ENCODE measurements at places on chromosomes 2 and 18.

DNA sequence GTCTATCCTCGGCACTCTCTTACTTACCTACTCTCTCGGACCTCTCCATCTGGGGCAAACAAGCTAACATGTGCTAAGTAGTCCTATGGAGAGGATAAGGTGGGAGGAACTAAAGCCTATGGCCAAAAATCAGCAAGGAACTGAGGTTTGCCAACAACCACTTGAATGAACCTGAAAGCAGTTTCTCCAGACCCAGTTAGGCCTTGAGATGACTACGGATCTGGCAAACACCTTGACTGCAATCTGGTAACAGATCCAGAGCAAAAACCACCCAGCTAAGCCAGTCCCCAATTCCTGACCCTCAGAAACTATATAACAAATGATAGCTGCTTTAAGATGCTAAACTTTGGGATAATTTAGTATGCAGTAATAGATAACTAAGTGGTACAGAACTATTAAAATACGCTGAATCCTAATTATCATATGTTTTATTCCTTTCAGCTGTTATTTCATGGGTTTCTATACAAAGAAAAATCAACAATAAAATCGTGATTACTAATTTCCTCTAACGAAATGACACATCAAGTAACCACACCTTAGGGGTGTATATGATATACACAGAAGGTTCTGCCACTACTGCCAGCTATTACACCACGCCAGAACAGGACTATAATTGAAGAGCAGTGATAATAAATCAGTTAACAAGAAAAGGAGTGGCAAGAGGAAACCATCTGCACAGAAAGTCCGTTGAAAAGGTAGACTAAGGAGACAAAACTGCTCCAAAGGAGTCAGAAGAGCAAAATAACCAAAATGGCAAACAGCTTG lies 3.2 kb downstream of the FARSB start:
- no peak for DNase-seq

DNA sequence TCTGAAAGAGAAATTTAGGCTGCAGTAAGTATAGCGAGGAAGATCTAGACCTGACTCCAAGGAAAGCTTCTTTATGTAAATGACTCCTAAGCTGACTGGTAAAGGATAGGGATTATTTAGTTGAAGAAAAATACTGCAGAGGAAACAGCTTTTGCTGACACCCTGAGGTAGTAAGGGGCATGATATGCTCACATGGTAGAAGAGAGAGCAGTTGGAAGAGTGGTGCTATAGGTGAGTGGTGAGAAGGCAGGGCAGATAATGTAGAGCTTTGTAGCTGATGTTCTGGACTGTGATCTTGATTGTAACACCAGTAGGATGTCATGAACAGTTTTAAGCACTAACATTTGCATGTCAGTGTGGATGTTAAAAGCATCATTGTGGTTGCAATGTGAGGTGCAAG lies 639.1 kb upstream of the SLC39A10 start:
- no peak for DNase-seq

DNA sequence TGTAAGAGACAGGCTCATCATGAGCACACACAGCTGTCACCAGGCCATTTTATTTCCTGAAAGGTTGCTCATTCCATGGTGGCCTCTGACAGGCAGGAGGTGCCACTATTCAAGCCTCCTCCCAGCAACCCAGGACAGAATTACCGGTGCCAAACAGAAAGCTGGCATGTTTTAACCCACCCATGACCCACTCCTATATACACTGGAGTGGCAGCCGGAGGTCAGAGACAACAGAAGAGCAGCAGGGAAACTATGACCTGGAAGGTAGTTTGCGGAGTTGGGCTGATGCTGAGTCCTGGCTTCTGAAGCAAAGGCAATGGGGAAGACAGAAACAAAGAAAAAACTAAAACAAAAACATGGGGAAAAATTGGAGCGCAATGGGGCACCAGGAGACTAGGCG lies 2.3 kb downstream of the RFTN2 start:
- no peak for DNase-seq

- no peak for DNase-seq
Observed at GRCh38 chr2:109375131-109375561, 238.6 kb downstream of the SEPTIN10 start.

DNA sequence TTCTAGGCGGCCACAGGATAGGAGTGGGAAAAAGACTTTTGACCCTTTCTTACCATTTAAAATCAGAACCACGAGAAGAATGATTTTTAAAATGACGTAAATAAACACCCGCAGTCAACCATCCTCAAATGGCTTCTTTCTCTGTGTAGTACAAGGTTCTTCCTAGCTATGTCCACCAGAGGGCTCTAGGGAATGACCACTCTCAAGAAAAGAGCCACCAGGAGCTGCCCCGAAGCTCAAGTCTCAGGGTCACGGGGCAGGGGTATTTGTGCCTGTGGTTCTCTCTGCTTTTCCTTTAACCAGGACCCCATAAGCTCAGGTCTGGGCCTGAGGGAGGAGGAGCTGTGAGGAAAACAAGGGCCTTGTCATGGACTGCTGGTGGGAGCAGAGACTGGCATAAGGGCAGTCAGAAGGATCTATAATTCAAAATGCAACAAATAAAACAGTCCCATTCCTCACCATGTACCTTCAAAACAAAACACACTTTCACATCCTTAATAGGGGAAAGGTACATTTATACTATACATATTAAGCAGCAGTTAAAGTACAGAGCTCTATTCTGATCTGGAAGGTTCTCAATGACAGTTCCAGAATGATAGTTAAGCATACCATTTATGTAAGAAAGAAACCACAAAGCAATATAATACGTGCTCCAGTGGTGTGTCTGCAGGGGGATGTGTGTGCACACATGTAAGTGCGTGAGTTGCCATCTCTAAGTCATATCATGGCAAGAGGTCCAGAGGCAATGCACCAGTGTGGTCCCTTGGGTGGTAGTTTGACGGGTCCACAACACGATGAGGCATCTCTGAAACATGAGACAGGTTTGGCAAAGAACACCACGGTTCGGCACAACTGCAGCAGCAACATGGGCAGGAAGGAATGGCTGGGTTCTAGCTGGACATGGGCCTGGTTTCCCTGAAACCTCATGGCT lies 18.6 kb downstream of the LYPD1 start:
- DNase-seq: no peak

All from MG63 (cell line).